Bronchial epithelial cell (primary cell): ENCODE measurements at places on chromosomes 11 and 22. TPM values are rescaled to one million over a fixed set of nuclear protein-coding genes. Genes with fewer than 3 reads are reported as not detected.

The CHCHD10 gene
- total RNA-seq, result 4.5 and 11.5 TPM in 2 replicates

The MS4A4A gene
- total RNA-seq, result not detected in 2 replicates

The TOM1 gene
- 22.6 and 28.0 TPM in 2 replicates for total RNA-seq

The C11orf97 gene
- not detected in 2 replicates for total RNA-seq

The SHANK3 gene
- 0.79 and 0.90 TPM in 2 replicates for total RNA-seq

The OR52I1 gene
- total RNA-seq, result not detected in 2 replicates

The ART1 gene
- not detected in 2 replicates for total RNA-seq

The GPR83 gene
- total RNA-seq, result under 0.01 TPM in 2 replicates

The SCUBE2 gene
- not detected in 2 replicates for total RNA-seq

The TMEM191B gene
- 0.26 and 1.0 TPM in 2 replicates for total RNA-seq
